ENCODE measurements at places on chromosomes 5 and 9.

DNA sequence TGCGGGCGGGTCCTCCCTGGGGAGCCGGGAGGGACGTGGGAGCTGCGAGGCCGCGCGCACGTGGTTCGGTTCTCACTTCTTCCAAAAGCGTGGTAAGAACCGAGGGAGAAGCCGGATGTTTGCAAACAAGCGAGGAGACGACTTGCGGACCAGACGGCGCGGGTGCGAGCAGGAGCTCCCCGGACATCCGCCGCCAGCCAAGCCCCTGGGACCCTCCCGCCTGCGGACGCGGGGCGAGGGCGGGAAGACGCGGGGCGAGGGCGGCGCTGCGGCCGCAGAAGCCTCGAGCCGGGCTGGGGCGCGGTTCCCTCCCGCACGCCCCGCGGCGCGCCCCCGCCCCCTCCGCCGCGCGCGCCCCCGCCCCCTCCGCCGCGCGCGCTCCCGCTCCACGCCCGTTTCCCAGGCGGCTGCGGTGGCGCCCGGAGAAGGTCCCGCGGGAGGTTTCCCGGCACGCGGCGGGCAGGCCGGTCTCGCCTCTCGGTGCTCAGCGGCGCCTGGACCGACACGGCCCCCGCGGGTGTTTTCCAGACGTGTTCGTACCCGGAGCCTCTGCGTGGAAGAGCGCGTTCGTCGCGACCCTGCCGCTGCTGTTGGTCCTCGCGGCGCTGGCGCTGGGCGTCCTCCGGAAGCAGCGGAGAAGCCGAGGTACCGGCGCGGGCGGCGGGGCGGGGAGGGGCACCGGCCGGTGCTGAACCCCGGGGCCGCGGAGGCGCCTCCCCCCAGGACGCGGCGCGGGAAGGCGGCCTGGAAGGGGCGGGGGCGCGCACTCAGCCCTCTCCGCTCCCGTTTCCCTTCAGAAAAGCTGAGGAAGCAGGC is 12.8 kb downstream of the BTNL9 start:
- DNase-seq = no peak

GRCh38 chr5:173302546-173303155 is 25.6 kb downstream of the STC2 start:
- DNase-seq = peak; percentile 9

- peak; percentile 60 for DNase-seq
Observed at GRCh38 chr9:106697390-106697749, 165.6 kb upstream of the ZNF462 start.

GRCh38 chr9:15505921-15506320 is 4.8 kb downstream of the PSIP1 start:
- no peak for DNase-seq

GRCh38 chr5:2432076-2432920 is 319.2 kb downstream of the IRX2 start:
- DNase-seq = no peak

DNA sequence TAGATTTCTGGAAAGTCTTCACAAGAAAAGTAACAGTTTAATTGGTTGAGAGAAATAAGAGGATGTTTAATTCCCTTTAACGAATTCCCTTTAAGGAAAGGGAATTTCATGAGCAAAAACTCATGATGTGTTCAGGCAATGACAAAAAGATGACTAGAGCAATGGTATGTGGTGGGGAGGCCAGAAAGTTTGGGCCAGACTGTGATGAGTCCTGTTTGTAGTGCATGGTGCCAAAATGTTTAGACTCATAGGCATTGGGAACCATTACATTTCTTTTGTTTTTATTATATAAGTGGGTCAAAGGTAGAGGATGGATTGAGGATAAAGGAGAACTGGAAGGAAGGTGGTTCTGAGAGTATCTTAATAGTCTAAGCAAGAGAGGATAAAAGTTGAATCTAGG is 10.9 kb downstream of the CNTRL start:
- DNase-seq = no peak

GRCh38 chr9:92108122-92108521 is 7.1 kb downstream of the SPTLC1 start:
- no peak for DNase-seq

- no peak for DNase-seq
Observed at GRCh38 chr5:6814816-6815215, 101.6 kb downstream of the TENT4A start.

DNA sequence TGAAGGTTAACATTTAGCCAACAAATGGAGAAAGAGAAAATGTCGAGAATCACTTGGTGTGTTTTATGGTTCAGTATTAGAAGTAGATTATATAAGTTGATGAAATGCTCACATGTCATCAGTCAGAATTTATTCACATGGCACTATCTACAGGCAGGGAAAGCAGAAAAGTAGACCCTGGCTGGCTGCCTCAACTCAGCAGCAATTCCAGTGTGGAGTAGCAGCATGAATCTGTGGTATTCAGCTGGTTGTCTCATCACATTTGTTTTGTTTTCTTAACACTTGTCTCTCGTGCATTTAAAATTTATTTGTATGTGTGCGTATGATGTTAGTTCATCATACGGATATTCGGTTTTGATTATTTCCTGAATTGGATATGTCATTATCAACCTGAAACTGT is 153.5 kb upstream of the OR13F1 start:
- DNase-seq = no peak

DNA sequence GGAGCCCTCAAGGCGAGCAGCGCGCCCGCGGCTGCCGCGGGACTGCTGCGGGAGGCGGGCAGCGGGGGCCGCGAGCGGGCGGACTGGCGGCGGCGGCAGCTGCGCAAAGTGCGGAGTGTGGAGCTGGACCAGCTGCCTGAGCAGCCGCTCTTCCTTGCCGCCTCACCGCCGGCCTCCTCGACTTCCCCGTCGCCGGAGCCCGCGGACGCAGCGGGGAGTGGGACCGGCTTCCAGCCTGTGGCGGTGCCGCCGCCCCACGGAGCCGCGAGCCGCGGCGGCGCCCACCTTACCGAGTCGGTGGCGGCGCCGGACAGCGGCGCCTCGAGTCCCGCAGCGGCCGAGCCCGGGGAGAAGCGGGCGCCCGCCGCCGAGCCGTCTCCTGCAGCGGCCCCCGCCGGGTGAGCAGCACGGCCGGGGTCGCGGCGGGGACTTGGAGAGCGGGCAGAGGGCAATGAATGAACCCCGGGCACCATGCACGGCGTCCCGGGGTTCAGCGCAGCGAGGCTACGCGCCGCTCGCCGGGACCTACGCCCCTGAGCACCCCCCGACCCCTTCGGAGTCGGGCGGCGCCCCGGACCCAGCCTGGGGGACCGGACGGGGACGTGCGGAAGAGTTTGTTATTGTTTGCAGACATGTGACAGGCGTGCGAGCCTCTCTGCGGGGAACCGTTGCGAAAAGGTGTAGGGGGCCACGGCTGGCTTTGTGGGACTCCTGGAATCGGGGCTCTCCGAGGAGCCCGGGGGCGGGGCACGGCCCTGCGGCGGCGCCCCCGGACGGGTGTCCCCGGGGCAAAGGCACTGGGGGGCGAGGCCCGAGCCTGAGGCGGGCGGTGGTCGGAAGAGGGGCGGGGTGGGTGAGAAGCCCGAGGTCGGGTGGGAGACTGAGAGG is 553 bp downstream of the MAP3K1 start:
- peak; percentile 42 for DNase-seq

- DNase-seq = peak; percentile 60
Observed at GRCh38 chr5:137136991-137137632, 362.0 kb downstream of the SPOCK1 start.

DNA sequence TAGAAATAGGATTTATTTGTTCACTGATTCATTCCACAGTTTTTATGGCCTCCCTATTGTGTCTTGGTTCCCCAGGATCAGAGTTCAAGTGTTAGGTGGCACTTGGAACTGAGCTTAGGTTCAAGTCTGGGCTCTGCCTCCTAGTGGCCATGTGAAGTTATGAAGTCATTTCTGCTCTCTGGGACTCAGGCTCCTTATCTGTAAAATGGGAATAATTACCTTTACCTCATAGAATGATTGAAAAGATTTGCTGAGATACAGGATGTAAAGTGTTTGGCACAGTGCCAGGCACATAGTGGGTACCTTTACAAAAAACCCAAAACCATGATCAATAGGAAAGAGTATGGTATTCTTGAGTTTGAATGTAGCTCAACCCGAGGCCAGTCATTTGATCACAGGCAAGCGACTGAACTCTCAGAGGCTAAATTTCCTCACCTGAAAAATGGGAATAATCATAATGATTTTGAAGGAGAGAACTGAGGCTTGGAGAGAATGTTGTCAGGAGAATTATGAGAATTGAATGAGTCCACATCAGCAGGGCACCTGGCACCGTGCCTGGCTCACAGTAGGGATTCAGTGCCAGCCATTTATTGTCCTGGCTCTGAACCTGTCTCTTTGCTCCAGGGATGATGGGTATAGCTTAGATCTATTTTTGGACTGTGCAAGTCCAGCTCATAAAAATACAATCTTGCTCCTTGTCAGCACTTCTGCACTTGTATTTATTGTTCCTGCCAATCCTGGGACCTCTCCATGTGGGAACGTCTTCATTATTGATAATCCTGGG is 10.8 kb downstream of the NSG2 start:
- DNase-seq = no peak

GRCh38 chr5:74895906-74896305 is 29.7 kb upstream of the FAM169A start:
- DNase-seq = no peak

- no peak for DNase-seq
Observed at GRCh38 chr5:36458746-36459145, 147.7 kb upstream of the SLC1A3 start.

DNA sequence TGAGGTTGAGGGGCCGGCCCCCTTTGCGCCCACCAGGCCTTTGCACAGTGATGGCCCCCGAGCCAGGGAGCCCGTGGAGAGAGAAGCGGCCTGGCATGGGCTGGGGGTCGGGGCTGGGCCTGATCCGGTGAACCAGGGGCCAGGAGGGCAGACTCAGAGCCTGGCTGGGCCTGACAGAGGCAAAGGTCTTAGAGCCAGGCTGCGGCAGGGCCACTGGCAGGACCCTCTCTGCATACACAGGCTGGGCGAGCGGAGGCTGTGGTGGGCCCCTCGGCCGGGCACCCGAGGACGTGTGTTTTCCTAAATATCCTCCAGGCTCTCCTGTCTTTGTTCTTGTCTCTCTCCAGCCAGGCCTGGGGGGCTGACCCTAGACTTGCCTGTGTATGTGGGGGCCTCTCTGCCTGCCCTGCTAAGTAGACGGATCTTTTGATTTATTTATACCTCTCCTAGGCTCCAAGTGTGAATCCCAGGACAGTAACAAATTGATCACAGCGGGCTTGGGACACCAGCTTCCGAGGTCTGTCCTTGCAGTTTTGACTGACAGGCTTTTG is 933 bp downstream of the NEK6 start:
- no peak for DNase-seq

DNA sequence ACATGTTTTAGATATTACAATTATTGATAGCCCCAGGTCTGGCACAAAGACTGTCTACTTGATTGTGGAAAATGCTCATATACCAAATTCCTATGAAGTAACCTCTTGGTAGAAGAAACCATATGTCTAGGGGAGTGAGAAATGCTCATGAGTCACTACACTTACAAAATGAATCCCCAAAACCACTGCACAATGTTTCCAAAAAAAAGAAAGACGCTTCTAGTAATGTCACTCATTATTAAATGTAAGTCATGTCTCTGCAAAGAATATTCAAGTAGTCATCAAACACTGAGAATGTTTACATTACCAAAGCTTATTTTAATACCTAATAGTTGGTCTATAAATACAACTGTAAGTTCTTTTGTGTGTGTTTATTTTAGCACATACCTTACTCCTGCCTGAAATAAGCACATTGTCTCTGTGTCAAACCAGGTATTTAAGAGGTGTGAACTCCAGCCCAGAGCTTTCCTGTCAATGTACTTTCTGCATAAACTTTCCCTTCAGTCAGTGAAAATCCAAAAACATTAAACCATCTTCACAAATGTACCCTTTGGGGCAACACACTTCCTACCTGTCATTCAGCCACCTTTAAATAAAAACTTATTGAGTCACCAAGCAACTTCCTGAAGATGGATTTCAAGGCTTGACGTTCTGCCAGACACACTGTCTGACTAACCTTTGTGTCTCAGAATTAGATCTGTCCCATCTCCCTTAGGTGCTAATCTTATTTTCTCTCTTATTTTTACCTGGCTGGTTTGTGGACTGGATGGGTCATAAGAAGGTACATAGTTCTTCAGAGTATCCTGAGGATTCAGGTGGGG is 194.0 kb downstream of the NFIB start:
- DNase-seq = no peak

GRCh38 chr5:132053483-132053882 is 7.0 kb upstream of the IL3 start:
- no peak for DNase-seq

- no peak for DNase-seq
Observed at GRCh38 chr5:53183880-53184279, 74.3 kb upstream of the MOCS2 start.

DNA sequence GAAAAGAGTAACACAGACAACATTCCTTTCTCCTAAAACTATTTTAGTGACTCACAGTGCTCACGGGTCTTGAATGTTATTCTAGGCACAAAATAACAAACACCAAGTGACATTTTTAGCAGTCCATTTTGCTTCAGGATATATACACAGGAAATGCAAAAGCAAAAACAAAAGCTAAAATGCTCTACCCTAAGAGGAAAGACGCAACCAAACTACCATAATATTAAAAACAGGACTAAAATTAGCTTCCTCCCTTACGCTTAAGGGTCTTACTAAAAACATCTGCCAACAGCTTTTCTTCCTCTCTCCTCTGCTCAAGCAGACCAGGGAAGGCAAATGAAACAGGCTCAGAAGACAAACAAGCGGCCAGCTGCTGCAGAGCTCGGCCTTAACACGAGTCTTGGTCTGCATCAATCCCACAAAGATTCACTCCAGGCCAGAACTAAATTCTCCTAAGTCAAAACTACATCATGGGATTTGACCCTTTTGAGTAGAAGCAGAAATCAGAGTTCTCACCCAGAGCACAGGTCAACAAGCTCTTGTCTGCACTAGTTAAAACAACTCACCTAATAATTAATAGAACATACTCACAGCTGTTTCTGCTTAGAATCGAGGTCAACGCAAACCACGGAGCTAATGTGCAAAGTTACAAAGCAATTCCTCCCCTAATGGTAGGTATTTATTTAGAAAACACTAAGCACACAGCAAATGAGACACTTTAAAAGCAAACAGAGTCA is 62.3 kb downstream of the RAPGEF1 start:
- no peak for DNase-seq

GRCh38 chr9:31335529-31336234 is 1048.8 kb upstream of the ACO1 start:
- DNase-seq = no peak

DNA sequence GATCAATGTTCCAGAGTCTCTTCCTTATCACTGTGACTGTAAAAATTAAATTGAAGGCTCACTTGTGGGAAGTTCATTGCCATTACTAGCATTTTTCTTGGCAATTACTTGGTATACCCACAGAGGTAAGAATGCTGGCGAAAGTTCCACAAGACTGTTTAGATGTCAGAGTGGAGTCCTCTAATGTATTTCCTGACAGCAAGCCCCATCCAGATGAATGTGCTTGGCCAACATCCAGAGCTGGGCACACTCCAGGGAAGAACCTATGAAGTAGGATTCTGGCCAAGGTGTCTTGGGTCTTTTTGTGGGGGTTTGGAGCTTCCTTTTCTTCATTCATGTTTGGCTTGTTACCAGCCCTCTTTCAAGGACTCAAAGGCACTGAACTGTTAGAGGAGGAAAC is 473.6 kb downstream of the DMAC1 start:
- no peak for DNase-seq

GRCh38 chr9:93094658-93095204 is 1.3 kb upstream of the CARD19 start:
- no peak for DNase-seq

- no peak for DNase-seq
Observed at GRCh38 chr5:72268753-72269410, 51.2 kb downstream of the MRPS27 start.

GRCh38 chr5:30100929-30101328 is 1092.6 kb upstream of the CDH6 start:
- DNase-seq = peak; percentile 34

GRCh38 chr9:92986176-92987119 is 39.1 kb downstream of the FGD3 start:
- peak; percentile 24 for DNase-seq

- DNase-seq = no peak
Observed at GRCh38 chr5:43638107-43638506, 35.1 kb downstream of the NNT start.

All from NCI-H1092 treated with DMSO at 0.1 percent for 48 hours (cell line).